ENCODE measurements at places on chromosomes 12 and 14.

GRCh38 chr12:47110718-47111391 lies 31.1 kb upstream of the AMIGO2 start:
- no peak for DNase-seq

DNA sequence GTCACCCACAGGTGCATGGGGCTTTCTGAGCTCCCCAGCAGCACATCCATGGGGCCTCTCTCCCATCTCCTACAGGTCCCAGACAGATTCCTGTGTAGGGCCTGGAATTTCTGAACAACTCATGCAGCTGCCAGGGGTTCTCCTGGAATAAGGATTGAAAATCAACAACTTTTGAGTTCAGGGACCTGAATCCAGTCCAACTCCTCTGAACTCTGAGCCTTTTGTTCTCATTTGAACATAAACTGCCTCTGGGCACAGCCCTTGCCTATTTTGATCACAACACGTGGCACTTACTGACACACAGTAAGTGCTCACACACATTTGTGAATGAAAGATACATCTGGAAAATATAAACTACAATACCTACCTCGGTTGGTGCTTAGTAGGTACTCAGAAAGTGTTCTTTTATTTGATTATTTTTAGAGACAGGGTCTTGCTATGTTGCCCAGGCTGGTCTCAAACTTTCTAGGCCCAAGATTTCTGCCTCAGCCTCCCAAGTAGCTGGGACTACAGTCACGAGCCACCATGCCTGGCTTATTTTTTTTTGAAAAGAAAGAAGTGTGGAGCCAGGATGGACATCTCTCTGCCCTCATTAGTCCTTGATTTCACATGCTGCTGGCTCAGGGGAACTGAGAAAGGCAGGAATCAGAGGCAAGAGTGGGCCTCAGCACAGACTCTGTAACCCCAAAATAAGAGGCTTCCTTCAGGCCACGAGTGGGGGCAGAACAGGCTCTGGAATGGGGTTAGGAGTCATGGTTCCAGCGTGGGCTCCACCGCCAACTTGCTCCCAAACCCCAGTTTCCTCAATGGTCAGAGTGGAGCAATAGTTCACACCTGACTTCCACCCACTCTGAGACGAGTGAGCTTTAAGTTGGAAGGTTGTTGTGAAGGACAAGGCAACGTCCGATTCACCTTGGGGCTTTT lies 27.0 kb downstream of the SYNE3 start:
- no peak for DNase-seq

GRCh38 chr12:117277875-117278274 lies 83.6 kb downstream of the NOS1 start:
- DNase-seq: no peak

DNA sequence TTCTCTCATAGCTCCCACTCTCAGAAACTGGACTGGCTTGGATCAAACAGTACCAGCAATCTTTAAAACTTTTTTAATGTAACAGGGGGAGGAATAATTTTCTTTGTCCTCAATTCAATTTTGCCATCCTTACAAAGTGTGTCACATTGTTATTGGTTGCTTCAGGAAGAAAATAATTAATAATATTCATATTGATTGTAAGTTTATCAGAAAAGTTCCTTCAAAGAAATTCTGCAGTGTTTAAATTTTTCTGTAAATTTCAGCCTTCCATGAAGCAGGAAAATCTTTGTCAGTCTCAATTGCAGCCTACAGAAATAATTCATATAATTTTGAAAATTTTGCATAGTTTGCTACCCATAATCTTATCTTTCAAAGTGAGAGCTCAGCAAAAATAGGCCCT lies 1119.1 kb upstream of the ATXN7L3B start:
- DNase-seq: no peak

- no peak for DNase-seq
These were observed 380.5 kb downstream of the VRK1 start for GRCh38 chr14:97177635-97178034.

DNA sequence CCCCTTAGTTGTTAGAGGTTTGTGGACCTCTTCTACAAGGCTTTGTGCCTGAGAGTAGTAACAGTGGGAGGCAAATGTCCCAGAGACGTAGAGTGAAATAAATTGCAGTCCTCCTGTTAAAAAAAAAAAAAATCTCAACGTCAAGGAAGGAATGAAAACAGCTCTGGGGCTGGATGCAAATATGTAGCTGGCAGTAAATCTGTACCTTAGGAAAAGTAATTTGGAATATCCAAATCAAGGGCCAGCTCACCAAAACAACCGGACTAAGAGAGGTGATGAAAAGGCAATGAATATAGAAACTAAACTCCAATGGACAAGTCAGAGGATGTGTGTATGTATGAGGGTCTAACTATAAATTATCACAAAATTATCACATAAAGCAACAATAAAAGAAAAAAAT lies 27.0 kb downstream of the SINHCAF start:
- DNase-seq: no peak

- no peak for DNase-seq
These were observed 85.6 kb downstream of the SYNE2 start for GRCh38 chr14:63938198-63939005.

GRCh38 chr14:55715889-55716288 lies 135.9 kb downstream of the KTN1 start:
- no peak for DNase-seq

DNA sequence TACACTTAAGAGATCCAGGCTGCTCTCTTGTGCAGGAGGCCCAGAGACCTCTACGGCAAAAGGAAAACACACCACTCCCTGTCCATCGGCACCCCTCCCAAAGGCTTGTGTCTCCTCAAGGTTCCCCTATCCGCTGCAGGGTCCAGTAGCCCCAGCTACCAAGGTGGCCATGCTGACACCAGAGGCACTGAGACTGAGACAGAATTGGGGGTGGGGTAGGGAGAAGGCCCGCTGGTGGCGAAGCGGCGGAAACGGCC lies 590 bp downstream of the DDIT3 start:
- DNase-seq: no peak

DNA sequence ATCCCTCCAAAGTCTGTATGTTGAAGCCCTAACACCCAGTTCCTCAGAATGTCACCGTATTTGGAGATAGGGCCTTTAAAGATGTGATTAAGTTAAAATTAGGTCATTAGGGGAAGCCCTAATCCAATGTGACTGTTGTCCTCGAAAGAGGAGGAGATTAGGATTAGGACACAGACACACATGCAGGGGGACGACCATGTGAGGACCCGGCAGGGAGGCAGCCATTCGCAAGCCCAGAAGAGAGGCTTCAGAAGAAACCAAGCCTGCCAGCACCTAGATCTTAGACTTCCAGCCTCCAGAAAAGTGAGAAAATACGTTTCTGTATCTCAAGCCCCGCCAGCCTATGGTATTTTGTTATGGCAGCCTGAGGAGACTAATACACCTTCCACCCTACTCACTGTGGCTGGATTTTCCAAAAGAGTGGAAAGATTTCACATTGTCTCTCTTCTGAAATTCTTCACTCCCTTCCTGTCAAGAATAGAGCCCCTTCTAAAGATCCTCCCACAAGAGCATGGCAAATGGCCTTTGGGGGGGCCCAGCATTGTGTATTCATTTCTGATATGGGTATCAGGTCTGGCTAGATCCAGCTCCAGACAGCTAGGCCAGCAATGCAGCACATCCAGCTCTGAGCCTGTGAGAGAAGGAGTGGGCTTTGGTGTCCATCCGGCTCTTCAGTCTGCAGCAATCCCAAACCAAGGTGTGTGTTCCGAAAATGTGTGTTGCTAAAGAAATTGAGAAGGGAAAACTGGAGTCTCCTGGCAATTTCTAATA lies 15.4 kb upstream of the UBC start:
- DNase-seq: no peak

DNA sequence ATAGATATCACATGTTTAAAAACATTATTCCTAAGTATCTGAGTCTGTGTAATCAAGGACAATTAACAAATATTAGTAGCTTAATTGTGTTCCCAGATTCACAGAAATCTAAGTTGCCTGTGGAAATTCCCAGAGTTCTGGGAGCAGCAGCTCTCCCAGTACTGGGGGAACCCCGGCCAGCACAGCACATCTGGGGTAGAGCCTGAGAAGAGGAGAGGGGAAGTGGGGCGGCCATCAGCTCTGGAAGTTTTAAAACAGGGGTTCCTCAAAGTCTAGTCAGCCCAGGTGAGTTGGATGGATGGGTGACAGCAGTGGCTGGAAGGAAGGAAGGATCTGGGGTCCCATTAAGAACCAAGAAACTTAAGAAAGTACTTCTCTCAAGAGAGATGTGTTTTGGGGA lies 24.6 kb downstream of the PRICKLE1 start:
- DNase-seq: no peak

DNA sequence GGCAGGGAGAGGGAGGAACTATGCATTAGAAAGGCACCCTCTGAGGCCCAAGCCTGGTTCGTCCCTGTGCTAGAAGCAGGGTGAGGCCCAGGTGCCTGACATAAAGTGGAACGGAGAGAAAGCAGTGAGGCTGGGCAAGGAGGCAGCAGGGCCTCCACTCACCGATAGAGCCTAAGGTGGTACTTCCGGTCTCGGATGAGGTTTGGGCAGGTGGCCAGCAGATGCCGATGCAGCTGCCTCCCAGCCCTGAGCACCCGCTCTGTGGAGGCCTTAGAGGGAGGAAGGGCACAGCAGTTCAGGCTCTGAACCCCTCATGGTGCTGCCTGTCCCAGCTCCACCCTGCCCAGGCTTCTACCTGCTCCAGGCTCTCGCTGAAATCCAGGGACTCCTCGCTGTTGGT lies 7.1 kb downstream of the RAPGEF3 start:
- no peak for DNase-seq

- DNase-seq: no peak
These were observed 369.6 kb downstream of the DUSP6 start for GRCh38 chr12:88982694-88983093.

DNA sequence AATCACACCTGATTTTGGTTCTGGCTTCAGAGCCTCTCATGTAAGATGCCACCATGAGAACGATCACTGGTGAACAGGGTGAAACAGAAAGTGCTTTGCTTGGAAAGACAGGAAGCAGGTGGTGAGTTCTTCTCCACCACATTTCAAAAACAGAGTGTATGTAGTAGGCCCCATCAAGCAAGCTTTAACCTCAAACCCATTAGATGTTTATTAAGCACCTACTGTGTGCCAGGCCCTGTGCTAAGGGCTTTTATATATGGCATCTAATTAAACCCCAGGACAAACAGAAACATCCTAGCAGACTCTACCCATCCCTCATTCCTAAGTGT lies 47.8 kb upstream of the MED13L start:
- no peak for DNase-seq

DNA sequence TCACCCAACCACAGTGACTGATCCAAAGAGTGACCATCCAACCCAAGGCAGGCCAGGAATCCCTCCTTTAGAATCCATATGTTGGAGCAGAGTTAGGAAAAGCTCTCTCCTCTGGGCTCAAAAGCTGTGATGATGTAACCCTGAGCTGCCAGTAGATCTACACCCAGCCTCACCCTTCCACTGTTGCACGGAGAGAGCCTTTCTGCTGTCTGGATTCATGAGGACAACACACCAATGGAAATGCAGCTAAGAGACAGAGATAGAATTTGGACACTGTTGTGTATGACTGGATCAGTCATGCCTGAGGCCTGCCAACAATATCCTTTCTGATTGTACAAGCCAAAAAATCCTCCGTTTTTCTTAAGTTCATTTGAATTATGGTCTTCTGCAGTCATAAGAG lies 4.4 kb upstream of the OR6J1 start:
- no peak for DNase-seq

GRCh38 chr12:56449622-56449984 lies 377 bp upstream of the TIMELESS start:
- DNase-seq: no peak

DNA sequence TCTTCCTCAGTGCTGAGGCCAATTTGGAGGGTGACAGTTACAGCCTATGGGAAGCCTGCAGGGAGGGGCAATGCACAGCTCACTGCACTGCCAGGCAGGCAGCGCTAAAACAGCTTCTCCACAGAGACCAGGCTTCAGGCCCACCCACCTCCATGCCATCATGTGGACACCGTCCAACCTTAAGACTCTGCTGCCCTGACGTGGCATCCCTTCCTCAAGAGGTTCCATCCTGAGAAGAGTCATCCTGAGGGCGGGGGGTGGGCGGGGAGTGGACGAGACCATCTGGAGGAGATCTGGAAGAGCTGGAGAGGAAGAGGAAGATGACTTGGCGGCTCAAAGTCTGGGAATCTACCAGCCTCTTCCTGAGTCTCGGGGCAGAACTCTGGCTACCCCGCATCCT lies 8.4 kb upstream of the ACVRL1 start:
- DNase-seq: no peak

DNA sequence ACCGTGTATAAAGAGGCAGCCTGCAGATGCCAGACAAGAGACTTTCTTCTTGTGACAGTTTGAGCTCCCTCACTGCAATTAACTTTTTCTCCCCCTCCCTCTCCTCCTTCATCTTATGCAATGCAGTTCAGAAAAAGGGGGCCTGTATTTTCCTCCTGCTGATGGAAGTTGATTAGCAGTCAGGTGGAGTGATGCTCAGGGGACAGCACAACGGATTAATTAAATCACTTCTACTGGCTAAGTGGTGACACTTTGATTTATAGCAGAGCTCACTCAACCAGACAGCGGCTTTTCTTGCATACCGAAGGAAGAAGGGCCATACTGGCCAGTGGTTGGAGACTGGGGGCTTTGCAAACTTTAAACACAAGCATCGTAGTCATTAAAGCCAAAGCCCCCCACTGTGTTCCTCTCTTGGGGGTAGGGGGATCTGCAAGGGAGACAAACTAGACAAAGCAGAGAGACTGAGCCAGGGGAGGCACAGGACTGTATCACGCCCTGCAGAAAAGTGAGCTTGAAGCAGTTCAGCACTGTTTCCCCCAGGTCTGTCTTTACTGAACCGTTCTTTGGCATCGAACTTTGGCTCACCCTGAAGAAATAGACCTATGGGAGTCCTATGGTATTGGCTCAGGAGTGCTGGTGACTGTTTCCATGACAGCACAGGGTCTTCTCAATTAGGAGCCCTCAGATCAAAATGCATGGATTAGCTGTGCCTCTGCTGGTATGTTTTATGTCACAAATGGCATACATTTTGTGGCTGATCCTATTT lies 47.7 kb downstream of the SPRING1 start:
- DNase-seq: no peak

DNA sequence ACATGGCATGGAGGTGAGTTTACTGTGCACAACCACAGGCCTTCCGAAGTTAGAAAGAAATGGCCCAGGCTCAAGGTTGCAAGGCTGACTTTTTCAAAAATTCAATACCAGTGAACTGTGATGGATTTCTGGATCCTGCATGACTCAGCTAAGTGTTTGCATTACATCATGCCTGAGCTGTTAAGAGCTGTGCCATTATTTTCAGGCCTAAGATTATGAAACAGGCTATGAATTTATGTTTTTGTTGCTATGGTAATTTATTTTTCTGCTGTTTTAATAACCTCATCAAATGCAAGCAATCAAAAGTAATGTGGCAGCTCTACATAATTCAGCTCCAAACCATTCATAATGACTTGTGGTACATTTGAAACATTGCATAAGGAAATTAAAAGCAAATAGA lies 457.7 kb upstream of the TMEM132C start:
- no peak for DNase-seq

- DNase-seq: peak; percentile 31
These were observed 2.3 kb upstream of the CEBPE start for GRCh38 chr14:23121361-23121771.

DNA sequence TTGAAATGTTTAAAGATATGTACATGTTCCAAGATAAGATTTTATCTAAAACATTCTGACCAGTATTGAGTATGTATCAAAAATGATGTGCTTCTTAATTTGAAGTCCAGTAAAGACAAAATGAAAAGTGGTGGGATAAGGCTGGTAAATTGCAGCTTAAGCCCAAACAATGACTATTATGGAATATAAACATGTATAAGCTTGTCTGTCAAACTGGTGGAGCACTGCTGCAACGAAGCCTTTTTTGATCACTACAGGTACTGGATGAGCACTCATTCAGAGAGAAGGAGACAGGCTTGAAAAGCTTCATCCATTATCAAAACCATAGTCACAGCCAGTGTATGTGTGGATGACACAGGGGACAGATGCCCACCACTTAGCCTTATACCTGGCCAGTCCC lies 138.4 kb downstream of the ATP23 start:
- no peak for DNase-seq
